ENCODE measurements at places on chromosomes 4 and X.

DNA sequence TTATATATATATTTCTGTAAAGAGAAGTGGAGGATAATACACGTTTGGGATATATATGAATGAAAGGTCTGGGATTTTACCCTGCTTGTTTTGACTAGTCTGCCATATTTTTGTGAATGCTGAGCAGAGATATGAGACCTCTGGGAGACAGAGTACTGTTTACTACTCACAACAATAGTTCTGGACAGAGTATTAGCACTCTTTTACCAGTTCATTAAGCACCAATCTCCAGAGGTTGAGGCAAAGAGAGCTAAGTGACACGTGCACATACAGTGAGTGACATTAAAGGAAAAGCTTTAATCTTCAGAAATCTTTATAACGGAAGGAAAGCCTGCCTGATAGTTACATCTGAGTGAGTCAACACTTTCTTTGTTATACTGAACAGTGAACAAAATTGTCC is 1452.7 kb upstream of the TENM3 start:
- DNase-seq, result no peak

GRCh38 chrX:72271091-72271788 is 5.8 kb downstream of the RPS4X start:
- DNase-seq, result no peak

- no peak for DNase-seq
Measured at GRCh38 chr4:146308951-146309350, 94.6 kb downstream of the REELD1 start.

- no peak for DNase-seq
Measured at GRCh38 chrX:77962068-77962902, 7.2 kb downstream of the PGAM4 start.

GRCh38 chrX:78643096-78643495 is 16.0 kb downstream of the RTL3 start:
- no peak for DNase-seq

DNA sequence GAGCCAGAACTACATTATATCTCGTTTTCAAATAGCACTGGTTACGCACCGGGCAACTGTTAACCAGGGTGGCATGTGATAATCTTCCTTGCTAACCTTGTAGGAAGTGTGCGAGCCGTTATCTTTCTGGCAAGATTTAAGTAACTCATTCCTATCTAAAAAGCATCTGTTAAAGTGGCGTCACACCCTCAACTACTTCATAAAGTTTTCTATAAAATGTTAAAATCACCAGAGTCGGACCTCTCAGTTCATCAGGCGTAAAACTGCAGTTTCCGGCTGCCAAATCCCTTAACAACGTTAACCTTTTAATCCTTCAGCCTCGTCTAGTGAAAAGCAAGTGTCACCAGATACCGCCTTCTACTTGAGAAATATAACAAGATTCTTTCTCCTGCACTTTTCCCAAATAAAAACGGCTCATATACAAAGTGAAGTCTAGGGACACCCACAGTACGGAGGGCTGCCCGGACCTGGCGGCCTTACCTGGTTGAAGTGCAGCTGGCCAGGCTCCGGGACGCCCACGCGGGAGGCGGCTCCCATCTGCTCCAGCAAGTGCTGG is 1.2 kb downstream of the SLC39A8 start:
- no peak for DNase-seq

DNA sequence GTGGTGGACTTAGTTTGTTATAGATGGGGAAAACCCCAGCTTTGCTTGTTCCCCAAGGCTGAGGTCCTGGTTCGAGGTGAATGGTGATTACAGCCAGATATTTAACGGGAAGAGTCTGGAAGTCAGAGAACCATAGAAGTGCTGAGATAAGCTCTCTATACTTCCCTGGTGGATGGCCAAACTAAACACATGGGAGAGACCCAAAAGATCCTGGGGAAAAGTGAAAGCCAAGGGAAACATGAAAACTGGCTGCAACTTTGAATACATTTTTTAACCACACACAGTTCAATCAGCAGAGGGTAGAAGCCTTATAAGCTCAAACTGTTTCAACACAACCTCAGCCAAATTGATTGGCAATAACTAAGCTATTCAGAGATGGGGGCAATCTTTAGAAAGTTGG is 29.3 kb upstream of the SRPX start:
- DNase-seq, result no peak

DNA sequence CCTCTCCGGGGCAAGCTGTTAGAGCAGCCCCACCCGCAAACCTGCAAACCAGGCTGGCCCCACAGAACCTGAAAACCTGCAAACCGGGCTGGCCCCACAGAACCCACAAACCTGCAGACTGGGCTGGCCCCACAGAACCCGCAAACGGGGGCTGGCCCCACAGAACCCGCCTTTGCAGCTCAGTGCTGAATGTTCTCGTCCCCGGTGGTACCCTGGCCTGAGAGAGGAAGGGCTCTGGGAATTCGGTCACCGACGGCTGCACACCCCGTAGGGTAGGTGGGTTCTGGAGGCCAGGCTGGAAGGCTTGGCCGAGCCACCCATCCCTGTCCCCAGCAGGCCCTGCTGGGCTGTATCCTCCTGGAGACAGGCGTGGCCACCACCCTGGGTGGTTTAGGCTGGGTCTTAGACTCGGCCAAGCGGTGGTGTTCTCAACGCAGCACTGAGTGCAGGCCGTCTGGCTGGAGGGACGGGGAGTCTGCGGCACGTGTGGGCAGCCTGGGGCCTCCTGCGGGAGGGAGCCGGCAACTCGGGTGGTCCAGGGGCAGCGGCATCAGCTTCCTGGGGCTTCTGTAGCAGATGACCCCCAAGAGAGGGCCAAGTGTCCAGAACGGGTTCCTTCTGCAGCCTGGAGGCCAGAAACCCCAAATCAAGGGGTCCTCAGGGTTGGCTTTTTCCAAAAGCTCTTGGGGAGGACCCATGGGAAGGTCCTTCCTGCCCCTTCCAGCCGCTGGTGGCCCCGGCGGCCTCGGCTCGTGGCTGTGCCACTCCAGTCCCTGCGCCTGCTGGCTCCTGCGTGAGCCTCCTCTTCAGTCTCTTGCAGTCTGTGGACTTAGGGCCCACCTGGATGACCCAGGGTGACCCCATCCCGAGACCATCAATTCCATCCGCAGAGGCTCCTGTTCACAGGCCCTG is 15.6 kb downstream of the DOK7 start:
- DNase-seq, result no peak

DNA sequence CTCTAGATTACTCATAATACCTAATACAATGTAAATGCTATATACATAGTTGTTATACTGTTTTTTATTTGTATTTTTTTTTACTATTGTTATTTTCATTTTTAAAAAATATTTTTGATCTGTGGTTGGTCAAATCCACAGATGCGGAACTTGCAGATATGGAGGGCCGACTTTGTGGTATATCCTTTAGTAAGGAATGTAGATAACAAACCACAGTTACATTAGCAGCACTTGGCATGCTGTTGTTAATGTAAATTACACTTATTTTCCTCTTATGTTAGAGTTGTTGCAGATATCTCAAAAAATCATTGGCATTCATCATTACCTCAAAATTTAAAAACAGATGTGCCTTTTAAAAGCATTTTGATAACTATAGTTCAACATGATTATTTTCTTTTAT is 151.0 kb downstream of the TMEM164 start:
- DNase-seq, result no peak

- DNase-seq, result no peak
Measured at GRCh38 chr4:129335276-129335675, 239.3 kb downstream of the C4orf33 start.

GRCh38 chrX:154369449-154370299 is 4.8 kb downstream of the FLNA start:
- no peak for DNase-seq

DNA sequence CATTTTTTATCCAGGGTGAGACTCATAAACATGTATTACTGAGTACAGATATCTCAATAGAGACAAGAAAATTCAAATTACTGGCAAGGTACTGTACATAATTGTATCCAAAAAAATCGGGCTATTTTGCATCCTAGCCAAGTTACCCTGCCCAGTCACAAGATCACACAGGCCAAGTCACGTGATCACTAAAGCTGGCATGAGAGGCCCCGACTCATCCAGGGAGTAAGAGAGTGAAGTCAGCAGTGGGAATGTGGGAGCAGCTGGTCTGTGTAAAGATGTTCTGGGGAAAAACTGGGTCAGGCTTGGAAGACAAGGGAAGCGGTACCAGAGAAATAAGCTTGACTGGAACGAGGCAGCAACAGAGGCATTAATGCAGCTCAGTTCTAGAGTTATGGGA is 119.3 kb upstream of the STS start:
- no peak for DNase-seq

- DNase-seq, result no peak
Measured at GRCh38 chrX:118337687-118338086, 8.2 kb upstream of the WDR44 start.

- DNase-seq, result no peak
Measured at GRCh38 chrX:106467422-106467821, 144.4 kb upstream of the RADX start.

- no peak for DNase-seq
Measured at GRCh38 chrX:134737061-134737460, 78.8 kb upstream of the PLAC1 start.

DNA sequence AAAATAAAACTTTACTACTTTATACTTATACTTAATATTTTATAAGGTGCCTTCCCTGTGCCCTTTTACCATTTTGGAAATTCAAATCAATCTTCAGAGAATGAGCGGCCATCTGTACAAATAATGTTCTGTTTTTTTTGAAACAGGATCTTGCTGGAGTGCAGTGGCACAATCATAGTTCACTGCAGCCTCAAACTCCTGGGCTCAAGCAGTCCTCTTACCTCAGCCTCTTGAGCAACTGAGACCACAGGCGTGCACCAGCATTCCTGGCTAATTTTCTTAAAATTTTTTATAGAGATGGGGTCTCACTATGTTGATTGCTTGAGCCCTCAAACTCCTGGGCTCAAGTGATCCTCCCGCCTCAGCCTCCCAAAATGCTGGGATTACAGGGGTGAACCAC is 53.5 kb downstream of the FAM114A1 start:
- no peak for DNase-seq

GRCh38 chr4:52248820-52249219 is 197.7 kb downstream of the SPATA18 start:
- no peak for DNase-seq

GRCh38 chr4:7547368-7548040 is 112.8 kb upstream of the PSAPL1 start:
- DNase-seq, result no peak

DNA sequence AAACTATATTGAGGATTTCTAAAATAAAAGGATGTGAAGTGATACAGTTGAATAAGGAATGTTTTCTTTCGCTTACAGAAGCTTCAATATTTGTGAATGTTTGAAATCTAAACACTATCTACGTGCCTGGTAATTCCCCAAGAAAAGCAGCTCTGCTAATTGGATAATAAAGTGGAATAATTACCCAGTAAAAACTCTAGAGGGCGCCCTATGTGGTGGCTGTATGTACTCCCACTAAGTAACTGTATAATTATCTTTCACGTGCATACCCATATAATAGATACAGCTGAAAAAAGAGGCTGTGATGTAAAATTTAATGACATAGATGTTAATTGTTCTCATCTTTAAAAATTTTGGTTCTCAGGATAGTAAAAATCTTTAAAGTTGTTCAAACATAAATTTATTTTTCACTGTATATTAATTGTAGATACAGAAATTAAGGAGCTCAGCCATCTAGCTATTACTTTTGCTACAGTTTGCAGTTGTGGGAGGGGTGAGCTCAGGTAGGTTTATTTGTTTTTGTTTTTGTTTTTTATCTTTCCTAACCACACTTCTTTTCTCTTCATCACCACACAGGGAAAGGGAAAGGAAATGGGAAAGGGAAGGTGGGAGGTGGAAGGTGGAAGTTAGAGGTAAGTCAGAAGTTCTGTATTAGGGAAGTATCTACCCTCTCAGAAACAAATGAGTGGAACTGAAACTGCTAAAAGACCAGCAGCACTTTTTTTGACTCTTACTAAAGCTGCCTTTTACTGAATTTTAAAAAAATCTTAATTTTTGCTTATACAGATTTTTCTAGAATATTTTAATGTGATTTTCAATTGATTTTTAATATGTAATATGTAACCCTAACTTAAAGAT is 151.7 kb upstream of the RPS6KA6 start:
- DNase-seq, result no peak

- no peak for DNase-seq
Measured at GRCh38 chr4:121140716-121141460, 23.2 kb downstream of the TNIP3 start.

DNA sequence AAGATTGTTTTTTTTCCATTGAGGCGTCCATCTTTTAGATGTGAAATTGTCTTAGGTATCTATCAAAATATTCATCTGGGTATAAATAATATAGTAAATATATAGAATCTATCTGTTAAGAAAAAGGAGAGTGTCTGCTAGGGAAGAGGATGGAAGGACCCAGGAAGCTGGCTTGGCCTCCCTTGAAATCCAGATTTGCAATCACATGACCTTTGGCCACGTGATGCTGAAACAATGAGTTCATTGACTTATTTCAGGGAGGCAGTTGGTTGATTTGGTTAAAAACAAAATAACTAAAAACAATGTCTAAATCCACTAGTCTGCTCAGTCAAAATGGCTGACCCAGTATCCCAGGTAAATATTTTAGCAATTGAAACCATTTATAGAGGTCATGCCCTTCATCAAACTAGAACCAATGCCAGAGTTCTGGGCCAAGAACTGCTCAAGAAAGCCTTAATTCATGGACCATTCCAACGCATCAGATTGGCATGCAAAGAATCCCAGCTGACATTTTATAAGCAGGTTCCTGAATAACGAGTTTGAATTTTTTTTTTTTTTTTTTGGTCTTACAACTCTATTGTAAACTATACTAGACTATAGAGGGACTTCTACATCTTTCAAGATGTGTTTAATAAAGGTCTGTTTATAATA is 172.7 kb downstream of the MID1 start:
- DNase-seq, result no peak

DNA sequence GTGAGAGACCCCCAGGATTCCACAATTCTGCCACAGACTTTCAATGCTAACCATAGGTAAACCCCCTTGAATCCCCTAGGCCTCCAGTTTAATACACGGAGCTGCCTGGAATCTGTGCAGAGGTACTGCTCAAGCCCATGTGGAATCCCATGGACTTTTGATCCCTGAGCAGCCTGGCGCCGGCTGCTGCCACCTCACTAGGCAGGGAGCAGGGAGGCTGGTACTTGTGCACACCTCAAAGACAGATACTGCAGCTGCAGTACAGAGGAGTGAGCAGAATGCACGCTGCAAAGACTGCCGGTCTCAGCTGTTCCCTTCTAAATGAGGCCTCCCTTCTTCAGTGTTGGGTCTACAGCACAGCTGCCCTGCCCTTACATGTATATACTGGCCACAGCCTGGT is 79.4 kb downstream of the RPS6KA6 start:
- DNase-seq, result no peak

DNA sequence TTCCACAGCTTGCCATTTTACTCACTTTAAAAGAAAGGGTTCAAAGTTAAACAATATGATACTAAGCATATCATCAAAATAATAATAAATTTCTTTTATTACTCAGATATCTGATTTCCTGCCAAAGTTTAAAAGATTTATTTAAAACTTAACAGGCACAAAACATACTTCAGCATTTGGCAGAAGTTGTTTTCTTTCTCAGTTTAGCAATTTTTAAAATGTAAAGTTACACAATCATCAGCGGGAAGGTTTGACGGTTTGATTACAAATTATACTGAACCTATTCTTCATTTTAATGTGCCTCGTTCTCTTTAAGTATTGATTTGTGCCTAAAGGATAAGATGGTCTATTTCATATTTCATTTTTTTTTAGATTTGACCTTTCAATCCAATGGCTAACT is 227.2 kb downstream of the APBB2 start:
- DNase-seq, result no peak
